BE2C (cell line): ENCODE measurements at places on chromosomes 5 and 9.

- DNase-seq, result peak; percentile 34
Measured at GRCh38 chr9:110152704-110153374, 55.1 kb downstream of the C9orf152 start.

DNA sequence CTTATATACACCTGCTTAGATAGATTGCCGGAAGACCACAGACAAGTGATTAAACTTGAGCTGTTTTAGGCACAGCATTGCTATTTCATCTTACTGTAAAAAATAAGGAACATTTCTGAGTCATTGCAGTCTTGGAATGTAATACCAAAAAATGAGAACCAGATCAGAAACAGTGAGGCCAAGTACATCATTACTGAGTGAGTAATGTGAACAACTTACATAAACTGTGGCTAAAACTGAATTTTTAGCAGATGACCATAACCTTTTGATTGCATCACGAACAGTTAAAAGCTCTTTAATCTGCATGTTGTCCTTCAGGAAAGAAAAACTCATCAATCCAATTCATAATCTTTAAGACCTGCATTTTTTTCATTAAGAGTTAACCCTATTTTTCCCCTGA is 157.1 kb upstream of the FGF10 start:
- no peak for DNase-seq

DNA sequence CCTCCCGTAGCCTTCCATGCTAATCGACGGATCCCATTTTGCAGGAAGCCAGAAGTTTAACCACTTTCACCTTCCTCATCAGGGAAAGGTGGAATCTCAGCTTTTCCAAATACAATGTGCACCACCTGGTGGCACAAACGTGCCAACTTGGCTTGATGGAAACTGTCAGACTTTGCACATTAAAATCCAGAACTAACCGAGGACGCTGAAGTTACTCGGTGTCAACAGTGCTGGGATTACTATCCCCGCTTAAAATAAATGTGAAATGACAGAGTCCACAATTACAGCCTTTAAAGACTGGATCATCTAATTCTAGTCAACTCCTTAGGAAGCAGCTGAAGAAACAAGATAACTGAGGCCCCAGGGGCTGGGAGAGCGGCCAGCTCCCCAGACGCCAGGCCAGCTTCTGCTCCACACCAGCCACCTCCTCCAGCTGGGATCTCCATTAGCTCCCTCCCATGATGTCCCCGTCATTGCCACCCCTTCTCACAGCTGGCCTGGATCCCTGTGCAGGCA is 50.1 kb upstream of the RETREG1 start:
- DNase-seq, result peak; percentile 77

GRCh38 chr5:126597156-126597555 is 2.1 kb upstream of the ALDH7A1 start:
- no peak for DNase-seq

DNA sequence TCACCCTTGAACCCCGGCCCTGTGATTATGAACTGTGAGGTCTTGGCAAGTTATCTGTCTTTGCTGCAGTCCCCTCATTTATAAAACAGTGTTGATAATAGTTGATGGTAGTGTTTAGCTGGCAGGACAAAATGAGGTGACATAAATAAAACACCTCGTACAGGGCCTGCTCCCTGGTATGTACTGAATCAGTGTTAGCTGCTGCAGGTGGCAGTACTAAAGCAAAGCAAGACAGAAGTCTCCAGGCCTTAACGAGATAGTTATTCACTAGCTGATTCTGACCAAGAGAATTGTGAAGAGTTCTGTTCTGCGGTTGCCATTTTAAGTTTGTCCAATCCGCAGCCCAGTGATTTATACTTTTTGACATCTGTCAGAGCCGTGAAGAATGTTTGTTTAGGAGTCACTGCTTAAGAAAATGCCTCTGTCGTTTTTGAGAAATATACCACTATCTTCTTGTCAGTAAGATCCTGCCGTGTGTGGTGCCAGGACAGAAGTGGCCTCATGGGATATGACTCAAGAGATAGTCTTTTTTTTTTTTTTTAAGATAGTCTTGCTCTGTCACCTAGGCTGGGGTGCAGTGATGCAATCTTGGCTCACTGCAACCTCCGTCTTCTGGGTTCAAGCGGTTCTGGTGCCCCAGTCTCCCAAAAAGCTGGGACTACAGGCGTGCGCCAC is 75.9 kb downstream of the KDM4C start:
- no peak for DNase-seq

DNA sequence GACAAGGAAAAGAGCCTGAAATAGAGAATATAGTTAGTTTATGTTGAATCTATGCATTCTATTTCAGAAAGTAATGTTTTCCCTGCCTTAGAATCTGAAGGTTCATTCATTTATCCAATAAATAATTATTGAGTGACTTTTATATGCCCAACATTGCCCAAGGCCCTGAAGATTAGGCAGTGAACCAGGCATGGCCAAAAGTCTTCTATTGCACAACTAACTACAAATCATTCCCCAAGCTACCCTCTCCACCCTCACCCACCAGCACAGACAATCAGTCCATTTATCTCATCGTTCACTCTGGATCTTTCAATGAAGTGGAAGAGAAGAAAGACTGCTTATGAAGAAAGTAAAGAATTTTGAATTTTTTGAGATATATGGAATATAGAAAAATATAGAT is 268.4 kb downstream of the PLK2 start:
- DNase-seq, result no peak

GRCh38 chr5:65903581-65903980 is 22.8 kb upstream of the ERBIN start:
- DNase-seq, result no peak

- DNase-seq, result no peak
Measured at GRCh38 chr9:106970219-106970975, 107.4 kb downstream of the ZNF462 start.

DNA sequence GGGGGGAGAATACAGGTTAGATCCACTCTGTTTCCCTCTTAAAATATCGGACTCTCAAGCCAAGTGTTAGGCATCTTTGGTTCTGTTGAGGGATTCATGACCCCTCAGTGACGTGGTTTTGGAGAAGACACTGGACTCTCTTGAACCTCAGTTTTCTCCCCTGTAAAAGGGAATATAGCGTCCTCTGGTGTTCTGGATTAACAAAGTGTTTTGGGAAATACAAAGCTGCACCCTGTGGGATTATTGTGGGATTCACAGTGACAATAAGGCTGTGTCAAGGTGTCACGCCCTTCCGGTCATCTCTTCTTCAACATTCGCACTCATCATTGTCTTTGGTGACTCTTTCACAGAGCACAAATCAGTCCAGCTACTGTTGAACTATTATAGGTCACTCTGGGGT is 139.0 kb downstream of the IRX1 start:
- no peak for DNase-seq

GRCh38 chr9:8437876-8438275 is 638.3 kb upstream of the DMAC1 start:
- peak; percentile 26 for DNase-seq

DNA sequence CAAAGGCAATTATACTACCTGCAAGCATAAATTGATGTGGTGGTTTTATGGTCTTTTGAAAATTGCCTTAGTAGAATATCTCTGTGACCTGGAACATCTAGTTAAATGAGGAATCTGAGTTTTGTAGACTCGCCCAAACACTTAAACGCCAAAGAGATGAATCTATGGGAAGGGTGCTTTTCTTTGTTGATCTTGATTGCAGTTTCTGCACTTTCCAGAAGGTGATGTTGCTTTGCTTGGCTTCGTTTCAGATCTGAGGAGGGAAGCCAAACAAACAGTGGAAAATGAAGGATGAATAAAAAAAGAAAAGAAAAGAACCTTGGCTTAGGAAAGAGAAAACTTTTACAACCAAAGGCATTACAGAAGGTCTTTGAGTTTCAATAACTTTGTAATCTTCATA is 1021.2 kb downstream of the NR2F1-AS1 start:
- DNase-seq, result no peak

GRCh38 chr9:109286981-109287380 is 33.9 kb downstream of the EPB41L4B start:
- DNase-seq, result no peak

- DNase-seq, result no peak
Measured at GRCh38 chr9:124510650-124511425, 3.6 kb upstream of the NR5A1 start.

- DNase-seq, result no peak
Measured at GRCh38 chr5:107616213-107616612, 54.5 kb downstream of the EFNA5 start.

- DNase-seq, result no peak
Measured at GRCh38 chr5:54388811-54389210, 66.7 kb upstream of the HSPB3 start.

GRCh38 chr9:81305561-81306182 is 383.7 kb downstream of the TLE1 start:
- DNase-seq, result no peak

GRCh38 chr5:25481463-25481862 is 836.7 kb upstream of the CDH10 start:
- no peak for DNase-seq

- no peak for DNase-seq
Measured at GRCh38 chr5:31385774-31386537, 145.9 kb downstream of the DROSHA start.

GRCh38 chr9:137396227-137396626 is 26.7 kb downstream of the EXD3 start:
- no peak for DNase-seq

- DNase-seq, result no peak
Measured at GRCh38 chr5:177399997-177400868, at the start of gene PFN3. Gene PFN3, minus strand, starts transcription at chr5:177400661. Its CDS starts 85 bp downstream, at chr5:177400576.

GRCh38 chr5:15475367-15475766 is 24.6 kb upstream of the FBXL7 start:
- no peak for DNase-seq

- DNase-seq, result no peak
Measured at GRCh38 chr5:71948206-71948605, 159.1 kb upstream of the MAP1B start.

DNA sequence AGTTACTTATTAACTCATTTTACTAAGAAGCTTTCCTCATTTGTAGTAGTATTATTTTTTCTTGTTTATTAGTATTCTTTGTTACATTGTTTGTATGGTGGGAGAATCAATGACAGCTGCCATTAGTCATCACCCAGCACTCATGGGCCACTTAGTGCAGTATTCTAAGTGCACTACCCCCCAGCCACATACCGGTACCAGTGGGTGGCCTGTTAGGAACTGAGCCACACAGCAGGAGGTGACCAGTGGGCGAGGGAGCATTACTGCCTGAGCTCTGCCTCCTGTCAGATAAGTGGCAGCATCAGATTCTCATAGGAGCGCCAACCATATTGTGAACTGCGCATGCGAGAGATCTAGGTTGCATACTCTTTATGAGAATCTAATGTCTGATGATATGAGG is 24.2 kb upstream of the CAMLG start:
- DNase-seq, result no peak

DNA sequence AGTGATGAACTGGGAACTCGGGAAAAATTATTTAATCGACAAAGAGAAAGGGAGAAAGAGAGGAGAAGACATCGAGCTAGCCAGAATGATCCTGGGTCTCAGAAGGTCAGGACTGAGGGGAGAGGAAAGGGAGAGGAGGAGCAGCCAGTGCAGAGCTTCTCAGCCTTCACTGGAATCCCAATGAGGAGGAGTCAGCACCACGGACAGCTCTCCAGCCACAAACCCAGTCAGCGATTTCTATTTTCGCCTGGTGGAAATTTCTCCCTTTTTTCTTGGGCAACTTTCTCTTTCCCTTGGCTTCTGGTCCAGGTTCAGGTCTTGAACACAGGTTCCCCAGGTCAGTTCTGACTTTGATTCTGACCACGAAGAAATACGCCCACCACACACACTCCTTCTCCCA is 1.6 kb upstream of the BRINP1 start:
- no peak for DNase-seq

DNA sequence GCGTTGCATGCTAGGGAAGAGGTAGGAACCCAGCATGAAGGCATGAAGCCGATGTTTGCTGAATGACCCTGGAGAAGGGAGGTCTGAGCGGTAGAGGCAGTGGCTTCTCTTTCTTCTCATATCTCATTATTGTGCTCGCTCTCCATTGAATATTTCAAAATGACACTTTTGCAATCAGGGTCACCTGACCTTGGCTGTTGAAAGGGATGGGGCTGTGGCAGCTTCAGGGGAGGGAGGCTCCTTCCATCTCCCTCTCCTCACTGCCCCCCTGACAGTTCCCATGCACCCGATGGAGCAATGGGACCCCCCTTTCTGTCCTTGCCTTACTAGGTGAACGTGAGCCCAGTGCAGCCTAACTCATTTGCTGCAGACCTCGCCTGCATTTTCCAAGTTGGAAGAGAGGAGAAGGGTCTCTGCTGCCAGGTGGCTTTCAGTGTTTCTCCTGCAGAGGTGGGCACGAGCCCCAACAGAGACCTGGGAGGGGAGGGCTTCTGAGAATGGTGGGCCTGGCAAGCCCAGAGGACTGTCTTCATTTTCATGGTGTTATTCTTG is 17.9 kb downstream of the STC2 start:
- no peak for DNase-seq

DNA sequence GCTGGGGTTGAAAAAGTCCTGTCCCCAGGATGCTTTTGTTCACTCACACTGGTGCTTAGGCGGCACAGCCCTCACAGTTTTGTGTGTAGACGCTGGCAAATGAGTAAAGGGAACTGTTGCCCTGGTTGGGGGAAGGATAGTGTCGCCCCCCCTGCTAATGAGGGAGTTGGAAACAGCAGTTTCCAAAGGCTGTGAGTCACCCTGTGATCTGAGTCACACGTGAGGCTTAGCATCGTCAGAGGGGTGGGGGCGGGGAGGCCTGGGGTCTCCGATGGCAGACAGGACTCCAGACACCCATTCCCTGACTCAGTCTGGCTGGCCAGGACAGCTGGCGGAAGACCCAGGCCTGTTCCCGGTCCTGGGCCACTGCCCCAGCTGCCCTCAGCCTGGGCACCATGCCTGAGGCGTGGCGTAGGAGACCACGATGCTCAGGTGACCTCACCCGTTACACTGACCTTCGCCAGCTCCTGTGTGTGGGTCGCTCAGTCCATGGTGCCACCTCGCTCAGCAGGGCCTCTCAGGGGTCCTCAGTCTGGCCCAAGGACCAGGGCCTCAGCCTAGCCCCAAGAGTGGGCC is 2.9 kb downstream of the DNAJB5 start:
- peak; percentile 67 for DNase-seq

DNA sequence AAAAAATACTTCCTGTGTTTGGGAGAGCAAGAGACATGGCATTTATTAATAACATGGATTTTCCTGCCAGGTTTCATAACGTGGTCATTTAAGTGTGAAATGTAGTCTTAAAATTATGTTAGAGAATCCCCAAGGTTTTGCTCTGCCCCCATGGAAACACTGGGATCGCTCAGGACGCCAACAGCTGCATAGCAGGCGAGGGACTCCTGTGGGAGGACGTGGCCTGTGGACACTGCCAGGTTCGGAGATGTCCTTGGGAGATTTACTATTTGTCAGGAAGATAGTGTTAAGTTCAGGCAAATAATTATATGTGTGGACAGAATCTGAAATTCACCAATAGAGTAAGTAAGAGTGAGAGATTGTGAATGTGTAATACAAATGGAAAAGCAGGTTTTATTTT is 977 bp downstream of the BTNL9 start:
- DNase-seq, result no peak

DNA sequence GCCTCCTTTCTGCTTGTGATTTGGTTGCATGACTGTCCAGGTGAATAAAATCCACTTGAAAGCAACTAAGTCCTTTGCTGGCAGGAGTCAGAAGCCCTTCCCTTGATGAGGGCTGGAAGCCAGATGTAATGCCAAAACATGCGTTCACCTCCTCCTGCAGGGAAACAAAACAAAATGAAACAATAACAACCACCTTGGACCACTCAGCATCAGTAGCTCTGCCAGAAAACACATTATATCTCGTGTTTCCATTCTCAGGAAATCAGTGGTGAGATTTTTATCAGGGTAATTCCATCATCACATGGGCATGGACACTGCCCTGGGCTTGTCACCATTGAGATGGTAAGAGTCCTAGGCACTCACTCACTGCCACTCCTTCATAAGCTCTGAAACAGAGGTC is 350.3 kb upstream of the ACTBL2 start:
- DNase-seq, result no peak

GRCh38 chr5:37840053-37841034 is 503 bp upstream of the GDNF start:
- peak; percentile 75 for DNase-seq
